ENCODE measurements at places on chromosomes 1 and 21.

- DNase-seq = no peak
Measured at GRCh38 chr1:170674986-170675385, 11.1 kb downstream of the PRRX1 start.

- DNase-seq = no peak
Measured at GRCh38 chr1:9992910-9993309, 4.1 kb upstream of the RBP7 start.

- DNase-seq = no peak
Measured at GRCh38 chr1:205056188-205056611, 13.2 kb downstream of the CNTN2 start.

- no peak for DNase-seq
Measured at GRCh38 chr1:98651116-98651632, 10.3 kb upstream of the SNX7 start.

DNA sequence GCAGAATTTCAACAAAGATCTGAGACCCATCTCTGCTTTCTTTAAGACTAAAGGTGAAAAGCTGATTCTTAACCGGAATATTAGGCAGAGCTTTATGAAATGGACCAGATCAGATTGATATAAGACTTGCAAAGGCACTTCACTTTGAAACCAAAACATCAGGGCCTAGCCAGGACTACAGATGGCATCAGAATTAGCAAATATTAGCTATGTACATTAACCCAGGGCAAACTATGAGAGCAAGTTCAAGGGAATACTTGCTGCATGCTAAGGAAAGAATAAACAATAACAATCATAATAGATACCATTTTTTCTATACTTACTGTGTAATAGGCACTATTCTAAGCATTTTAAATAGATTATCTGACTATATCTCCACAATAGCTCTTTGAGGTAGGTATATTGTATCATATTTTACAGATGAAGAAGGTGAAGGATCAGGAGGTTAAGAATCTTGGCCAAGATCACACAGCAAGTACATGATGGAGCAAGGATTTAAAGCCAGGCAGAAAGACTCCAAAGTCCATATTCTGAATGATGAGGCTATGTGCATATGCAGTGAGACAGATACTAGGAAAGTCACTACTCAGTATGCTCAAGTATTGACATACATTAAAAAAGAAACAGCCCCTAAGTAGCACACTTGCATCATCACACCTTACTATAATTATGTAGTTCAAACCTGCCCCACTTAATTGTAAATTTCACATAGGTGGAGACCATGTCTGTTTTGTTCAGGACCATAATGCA is 209.3 kb upstream of the PKN2 start:
- DNase-seq = no peak

DNA sequence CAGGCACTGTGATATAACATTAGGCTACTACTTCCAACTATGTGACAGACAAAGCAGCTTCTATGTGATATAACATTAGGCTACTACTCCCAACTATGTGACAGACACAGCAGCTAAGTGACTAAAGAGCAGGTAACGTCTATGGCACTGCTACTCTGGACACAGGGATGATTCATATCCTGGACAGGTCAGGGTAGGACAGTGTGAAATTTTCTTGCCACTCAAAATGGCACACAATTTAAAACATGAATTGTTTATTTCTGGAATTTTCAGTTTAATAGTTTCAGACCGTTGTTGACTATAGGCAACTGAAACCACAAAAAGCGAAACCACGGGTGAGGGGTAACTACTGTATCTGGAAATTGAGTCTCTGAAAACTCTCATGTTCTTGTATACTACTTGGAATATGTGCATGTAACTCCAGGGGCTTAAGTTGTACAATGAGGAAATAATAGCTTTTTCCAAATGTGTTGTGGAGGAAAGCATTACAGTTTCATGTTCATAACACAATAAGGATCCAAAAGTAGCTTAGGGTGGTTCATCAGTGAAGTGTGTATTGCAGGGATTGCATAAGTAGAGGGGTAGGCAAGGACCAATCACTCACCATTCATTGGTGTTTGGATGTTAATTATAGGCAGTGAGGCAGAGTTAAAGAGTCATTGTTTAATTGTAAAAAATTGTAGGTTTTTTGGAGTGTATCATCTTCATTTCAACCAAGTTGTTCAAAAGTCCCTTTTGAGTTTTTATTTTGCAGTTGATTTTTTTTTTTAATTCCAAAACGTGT is 5.3 kb downstream of the DTL start:
- no peak for DNase-seq

GRCh38 chr1:164477343-164477742 is 81.6 kb upstream of the PBX1 start:
- no peak for DNase-seq

GRCh38 chr1:70334436-70334835 is 20.1 kb downstream of the ANKRD13C start:
- no peak for DNase-seq

GRCh38 chr1:153608742-153609584 is 4.0 kb downstream of the S100A16 start:
- no peak for DNase-seq

GRCh38 chr1:172826096-172826741 is 167.3 kb downstream of the FASLG start:
- no peak for DNase-seq

DNA sequence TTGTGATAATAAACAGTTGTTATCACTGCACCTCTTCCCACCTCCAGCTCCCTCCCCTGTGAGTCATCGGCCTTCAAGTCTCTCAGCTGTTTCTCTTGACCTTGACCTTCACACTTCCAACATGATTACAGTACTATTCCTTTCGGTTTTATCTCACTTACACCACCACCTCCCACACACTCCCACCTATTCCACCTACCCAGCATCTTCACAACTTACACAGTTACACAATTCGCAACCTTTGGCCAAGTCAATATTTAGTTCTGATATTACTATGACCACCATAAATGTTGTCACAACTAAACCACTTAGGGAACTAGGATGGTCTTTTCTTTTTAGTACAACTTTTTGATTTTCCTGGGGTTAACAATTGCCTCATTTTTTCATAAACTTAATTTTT is 60.2 kb downstream of the RIPK4 start:
- DNase-seq = no peak

GRCh38 chr1:186858923-186859322 is 30.2 kb downstream of the PLA2G4A start:
- no peak for DNase-seq

GRCh38 chr1:35454616-35455015 is 102.6 kb downstream of the KIAA0319L start:
- no peak for DNase-seq

DNA sequence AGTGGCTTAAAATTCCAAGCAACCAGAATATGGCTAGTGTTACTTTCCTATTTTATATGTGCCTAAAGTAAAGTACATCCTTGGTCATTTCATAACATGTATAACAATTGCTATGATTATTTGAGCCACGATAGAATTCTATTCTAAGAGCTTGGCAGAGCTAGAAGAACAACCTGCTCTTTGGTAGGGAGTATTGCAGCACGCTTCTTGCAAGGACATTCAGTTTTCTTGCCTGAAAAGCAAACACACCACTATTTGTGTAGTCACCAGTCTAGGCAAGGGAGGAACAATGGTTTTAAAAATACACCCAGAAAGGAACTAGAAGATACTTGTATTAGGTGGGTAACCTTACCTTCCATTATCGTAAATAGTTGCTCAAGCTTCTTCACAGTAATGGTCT is 51.5 kb downstream of the CNST start:
- no peak for DNase-seq

DNA sequence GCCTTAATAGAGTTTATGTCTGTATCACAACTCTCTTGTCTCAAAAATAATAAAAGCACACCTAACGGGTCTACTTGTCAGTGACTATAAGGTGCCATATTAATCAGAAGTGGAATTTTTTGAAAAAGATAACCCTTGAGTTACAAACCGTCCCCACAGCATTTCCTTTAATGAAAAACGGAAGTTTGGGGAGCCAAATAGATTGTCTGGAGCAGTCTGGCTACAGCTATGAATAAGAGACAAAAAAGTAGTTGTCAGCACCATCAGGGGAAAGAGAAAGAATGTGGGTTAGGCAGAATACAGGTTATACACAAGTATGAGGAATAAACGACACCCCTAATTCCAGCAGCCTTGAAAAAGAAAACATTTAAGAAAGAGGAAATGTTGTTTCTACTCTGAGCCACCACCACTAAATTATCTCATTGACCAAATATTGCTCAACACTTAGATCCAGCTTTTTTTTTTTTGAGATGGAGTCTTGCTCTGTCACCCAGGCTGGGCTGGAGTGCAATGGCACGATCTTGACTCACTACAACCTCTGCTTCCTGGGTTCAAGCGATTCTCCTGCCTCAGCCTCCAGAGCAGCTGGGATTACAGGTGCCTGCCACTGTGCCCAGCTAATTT is 29.4 kb upstream of the USP24 start:
- DNase-seq = no peak

GRCh38 chr1:192866241-192866868 is 57.5 kb downstream of the RGS2 start:
- DNase-seq = no peak

GRCh38 chr21:28066076-28066475 is 926.6 kb downstream of the LTN1 start:
- DNase-seq = no peak

- no peak for DNase-seq
Measured at GRCh38 chr1:2640626-2641025, 7.8 kb upstream of the MMEL1 start.

DNA sequence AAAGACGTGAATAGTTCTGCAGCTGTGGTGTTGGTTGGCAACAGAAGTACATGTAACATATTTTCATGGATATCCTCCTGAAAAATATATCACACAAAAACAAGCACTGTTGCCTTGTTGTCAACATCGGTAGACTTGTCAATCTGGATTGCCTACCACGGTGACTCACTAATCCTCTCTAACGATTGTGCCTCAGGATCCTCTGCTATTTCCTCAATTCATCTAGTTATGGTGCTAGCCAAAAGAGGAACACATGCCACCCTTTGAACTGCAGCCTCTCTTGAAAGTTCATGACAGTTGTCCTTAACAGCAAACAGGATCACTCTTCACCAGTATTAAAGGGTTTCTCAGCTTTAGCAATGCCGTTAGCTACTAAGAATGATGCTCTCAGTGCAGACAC is 25.7 kb downstream of the RASAL2 start:
- no peak for DNase-seq

- DNase-seq = no peak
Measured at GRCh38 chr1:68198752-68199151, 33.6 kb downstream of the WLS start.

GRCh38 chr1:67960766-67961165 is 89.7 kb downstream of the DIRAS3 start:
- no peak for DNase-seq

DNA sequence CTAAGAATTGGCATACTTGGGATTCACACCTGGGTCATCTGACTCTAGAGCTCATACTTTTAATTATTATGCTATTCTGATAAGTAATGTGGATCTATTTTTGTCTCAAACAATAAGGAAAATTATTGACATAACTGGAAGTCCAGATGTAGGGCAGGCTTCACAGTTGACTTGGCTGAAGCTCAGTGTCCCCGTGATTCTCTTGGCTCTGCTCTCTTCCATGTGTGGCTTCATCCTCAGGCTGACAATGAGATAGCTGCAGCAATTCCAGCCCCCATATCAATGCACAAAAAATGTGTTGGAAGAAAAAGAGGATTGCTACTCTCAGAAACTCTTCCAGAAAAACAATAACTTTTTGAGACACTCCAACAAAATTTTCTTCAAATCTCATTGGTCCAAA is 23.8 kb downstream of the HSD11B1 start:
- DNase-seq = no peak

DNA sequence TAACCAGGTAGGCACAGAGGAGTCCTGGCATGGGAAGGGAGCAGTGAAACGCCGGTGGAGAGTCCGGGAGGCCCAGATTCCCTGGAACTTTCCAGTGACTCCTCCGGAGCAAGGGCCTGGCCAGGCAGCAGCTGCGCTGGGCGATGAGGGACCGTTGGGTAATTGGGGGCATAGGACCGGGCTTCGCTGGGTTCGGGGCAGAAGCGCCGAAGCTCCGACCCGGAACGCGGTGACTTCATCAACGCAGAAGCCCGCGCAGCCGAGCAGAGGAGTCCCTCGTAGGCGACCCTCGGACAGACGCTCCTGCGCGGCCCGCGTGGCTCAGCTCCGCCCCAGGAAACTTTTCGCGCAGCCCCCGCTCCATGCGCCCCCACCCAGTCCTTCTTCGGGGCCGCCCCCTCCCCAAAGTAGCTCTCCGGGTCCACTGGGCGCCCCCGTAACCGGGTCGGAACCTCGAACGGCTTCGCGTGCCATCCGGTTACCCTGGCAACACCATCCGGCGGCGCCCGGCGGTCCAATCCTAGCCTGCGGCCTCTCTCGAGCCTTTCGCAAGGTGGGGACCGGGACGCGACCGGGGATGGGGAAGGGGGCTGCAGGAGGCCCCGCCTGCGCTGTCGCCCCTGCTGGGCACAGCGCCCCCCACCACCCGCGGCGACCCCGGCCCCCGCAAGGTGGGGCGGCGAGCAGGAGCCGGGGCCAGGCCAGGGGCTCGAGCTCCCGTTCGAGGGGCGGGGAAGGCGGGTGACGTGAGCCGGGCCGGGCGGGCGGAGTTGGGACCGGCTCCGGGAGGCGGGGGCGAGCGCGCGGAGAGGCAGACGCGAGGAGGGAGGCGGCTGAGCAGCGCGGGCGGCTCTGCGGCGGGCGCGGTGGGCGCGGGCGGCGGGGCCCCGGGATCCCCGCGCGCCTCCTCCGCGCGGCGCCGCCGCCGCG is at the start of gene AJAP1:
Gene AJAP1, plus strand, starts transcription at position 814 of the 930 bp plus-strand sequence. CDS start 817 bp downstream, outside the sequence.
- no peak for DNase-seq

DNA sequence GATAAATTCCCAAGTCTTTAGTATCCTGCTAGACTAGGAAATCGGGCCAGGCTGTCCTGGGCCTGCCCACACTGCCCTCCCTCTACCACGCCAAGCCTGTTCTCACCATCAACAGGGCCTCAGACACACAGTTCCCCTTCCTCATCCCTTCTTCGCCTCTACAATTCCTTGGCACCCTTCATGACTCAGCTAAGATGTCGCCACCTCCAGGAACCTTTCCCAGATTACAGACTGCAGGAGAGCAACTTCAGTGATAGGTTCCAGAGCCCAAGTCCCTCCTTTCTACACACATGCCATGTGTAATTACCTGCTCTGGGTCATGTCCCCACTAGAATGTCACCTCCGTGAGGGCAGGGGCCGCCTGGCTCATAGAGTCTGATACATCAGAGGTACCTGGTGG is 3.3 kb downstream of the RIMS3 start:
- DNase-seq = no peak

DNA sequence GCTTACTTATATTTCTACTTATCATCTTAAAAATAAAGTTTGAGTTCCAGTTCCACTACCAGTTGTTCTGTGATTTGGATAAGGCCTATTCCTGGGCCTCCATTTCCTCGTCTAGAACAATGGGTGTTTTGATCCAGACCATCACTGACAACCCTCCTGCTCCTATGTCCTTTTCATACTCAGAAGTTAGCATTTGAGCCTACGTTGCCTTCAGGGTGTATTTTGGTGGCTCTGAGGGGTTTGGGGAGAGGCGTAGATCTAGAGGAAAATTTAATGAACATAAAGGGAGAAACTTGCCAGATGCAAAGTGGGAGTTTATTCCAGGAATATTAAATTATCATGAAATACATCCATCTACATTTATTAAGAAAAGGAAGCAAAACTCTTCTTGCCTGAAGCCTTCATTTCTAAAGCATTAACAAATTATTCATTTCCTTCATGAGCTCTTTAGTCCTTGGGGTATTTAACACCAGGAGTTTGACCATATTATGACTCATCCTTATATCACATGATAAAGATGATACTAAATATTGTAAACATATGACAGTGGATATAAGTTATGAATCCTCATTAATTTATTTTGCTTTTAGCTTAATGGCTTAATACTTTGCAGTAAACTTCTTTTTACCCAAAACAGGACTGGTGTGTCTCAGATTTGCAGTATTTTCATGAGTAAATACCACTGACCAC is 47.2 kb upstream of the SYT14 start:
- no peak for DNase-seq
